ENCODE measurements at places on chromosomes 12 and 14. TPM values are rescaled to one million over a fixed set of nuclear protein-coding genes. Genes with fewer than 3 reads are reported as not detected.

- no peak for DNase-seq
These were observed 76.8 kb downstream of the AKAP6 start for GRCh38 chr14:32405856-32406255.

GRCh38 chr14:84090837-84091236, 1439.1 kb upstream of the FLRT2 start:
- no peak for DNase-seq

GRCh38 chr12:67957383-67957782, 31.9 kb upstream of the IFNG-AS1 start:
- no peak for DNase-seq

GRCh38 chr12:18676996-18677588, 60.7 kb downstream of the PLCZ1 start:
- DNase-seq: no peak

- DNase-seq: no peak
These were observed 26.3 kb downstream of the RAB35 start for GRCh38 chr12:120090206-120090605.

DNA sequence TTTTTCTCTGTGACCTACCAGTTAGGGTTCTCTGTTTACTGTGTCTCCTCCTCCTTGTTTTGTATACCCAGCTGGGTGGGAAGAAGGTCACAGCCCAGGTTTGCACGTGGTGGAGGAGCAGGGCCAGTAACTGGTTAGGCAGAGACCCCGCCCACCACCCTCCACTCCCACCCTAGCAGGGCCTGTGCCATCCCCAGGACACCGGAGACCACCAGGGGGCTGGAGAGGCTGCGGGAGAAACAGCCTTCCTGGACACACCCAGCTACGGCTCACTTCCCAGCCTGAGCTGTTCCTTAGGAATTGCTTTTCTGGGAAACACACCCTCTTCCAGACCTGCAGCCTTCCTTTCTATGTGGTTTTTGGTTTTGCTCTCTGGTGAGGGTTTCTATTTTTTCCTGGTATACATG, 21.1 kb downstream of the BDKRB2 start:
- peak; percentile 73 for DNase-seq

DNA sequence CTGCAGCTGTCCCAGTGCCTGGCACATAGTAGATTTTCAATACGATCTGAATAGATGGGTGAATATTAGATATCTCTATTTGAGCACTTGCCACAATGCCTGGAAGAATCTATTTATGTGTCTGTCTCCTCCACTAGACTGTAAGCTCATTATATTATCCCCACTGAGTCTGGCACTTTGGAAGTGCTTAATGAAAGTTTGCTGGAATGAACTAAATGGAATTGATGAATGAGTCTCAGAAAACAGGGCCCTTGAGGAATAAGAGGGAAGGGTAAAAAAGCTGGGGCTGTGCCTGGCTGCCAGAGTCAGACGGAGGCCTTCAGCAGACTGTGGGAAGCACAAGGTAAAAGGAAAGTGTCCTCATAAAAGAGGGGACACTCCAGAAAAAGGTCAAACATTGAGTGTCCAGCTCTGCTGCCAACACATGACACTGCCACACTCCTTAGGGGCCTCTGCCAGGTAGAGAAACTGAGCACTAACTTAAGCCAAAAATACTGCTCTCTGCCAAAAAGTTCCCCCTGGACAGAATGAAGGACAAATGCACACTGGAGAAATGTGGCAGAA, 39.3 kb downstream of the GLT8D2 start:
- no peak for DNase-seq

DNA sequence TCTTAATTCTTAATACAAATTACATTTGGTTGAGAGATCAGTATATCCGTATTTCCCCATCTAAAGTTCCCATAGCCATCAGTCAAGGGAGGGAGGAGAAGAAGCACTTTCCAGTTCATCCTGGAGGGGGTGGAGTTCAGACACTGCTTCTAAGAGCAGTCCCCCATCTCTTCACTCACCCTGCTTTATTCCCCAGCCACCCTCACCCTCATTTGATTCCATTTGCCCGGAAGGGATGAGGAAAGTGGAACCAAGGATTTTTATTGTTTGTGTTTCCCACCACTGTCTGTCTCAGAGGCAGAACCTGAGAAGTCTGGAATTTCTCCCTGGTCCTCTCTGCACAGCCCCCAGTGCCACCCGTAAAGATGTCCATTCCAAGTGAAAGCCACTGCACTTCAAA, 134.2 kb upstream of the HIF1A start:
- DNase-seq: peak; percentile 54

DNA sequence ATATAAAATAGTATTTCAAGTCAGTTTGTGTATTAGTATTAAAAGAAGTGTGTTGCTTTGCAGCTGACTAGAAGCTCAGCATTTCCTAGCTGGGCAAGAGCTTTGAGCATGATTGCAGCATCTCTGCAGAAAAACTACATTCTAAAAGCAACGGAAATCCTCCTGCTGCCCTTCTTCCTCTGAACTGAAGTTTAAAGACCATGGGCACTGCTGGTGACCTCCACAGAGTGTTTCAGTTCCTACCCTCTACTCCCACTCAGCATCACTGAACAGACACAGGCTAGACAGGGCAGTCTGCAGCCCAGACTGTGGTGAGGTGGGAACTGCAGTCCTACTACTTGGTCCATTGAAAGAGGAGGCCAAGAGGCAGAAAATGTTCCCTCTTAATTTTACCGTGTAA, 59.0 kb downstream of the FAR2 start:
- no peak for DNase-seq

- peak; percentile 90 for DNase-seq
These were observed 216.5 kb downstream of the PHLDA1 start for GRCh38 chr12:75814851-75815754.

DNA sequence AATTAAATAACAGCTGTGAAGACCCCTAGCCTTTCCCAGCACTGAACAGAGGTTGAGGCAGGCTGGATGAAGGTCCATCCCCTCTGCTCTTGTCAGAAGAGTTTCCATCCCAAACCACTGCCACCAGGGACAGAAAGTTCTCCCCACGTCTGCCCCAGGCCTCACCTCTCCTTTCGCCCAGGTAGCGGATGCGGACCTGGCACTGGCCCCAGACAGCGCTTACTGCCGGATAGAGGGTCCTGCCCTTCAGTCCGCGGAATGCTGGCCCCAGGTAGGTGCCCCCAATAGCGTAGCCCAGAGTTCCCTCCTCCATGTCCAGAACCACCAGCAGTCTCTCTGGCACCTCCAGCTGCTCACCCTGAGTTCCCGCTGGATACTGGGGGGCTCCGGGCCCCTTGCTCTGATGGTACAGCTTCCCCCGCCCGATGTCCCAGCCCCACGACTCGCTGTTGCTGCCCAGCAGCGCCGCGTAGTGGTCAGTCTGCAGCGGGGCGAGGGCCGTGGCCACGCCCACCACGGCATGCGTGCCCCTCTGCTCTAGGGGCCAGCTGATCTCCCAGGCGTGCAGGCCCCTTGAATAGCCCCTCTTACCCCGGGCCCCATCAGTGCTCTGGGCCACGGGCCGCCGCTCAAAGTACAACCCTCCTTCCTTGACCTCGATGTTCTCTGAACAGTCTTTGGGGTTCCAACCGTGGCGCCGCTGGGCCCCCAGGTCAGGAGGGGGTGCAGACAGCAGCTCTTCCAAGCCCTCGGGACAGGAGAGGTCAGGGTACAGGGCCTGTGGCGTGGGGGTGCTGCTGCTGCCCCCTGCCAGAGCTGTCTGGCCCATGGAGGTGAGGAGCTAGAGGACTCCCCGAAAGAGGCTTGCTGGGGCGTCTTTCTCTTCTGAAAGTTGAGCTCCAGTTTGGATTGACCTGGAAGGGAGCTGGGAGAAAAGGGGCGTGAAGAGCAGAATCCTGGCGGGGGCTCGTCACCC, 742 bp downstream of the SPSB2 start:
- DNase-seq: peak; percentile 53

NDRG2 gene
- 9.2 TPM for total RNA-seq

WNT5B gene
- total RNA-seq: 0.79 TPM

TAS2R42 gene
- total RNA-seq: not detected

BHLHE41 gene
- 2.1 TPM for total RNA-seq

DHRS4 gene
- 24.7 TPM for total RNA-seq

AVPR1A gene
- not detected for total RNA-seq

SLC10A1 gene
- not detected for total RNA-seq
